ENCODE measurements at places on chromosomes 4 and X.

DNA sequence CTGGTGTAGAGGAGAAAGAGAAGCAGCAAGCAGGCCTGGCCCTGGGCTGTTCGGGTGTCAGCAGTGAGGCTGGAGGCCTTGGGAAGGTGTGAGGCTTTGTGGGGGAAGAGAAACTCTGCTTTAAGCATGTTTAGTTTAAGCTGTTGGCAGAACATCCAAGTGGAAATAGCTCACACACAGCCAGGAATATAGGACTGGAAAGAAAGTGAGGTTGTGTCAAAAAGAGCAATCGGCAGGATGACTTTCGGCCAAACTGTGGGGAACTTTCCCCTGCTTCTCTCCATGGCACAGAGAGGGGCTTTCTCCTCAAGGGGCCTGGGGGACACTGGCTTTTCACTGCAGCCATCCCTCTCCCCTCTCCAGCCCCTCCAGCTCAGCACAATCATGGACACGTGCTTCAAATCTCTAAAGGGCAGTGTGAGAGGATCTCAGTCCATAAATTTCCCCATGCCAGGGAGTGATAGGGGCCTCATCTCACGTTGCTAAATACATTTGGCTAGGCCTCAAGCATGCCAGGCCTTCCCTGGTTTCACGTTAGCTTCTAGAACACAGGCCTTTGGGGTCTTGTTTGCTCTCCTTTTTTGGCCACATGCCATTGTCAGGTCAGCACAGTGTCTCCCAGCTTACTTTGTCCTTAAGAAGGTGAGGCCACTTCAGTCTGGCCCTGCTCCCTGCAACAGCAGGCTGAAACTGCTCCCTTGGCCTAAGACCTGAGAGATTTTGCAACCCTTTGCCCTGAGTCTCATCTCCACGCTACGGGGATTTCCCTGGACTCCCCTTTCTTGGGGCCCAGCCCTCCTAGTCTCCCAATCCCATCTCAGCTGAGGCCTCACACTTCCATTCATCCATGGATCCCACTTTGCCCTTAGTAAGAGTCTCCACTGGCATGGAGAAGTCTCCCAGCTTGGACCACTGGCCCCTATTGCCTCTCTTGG is 8.3 kb upstream of the CITED1 start:
- DNase-seq: no peak

DNA sequence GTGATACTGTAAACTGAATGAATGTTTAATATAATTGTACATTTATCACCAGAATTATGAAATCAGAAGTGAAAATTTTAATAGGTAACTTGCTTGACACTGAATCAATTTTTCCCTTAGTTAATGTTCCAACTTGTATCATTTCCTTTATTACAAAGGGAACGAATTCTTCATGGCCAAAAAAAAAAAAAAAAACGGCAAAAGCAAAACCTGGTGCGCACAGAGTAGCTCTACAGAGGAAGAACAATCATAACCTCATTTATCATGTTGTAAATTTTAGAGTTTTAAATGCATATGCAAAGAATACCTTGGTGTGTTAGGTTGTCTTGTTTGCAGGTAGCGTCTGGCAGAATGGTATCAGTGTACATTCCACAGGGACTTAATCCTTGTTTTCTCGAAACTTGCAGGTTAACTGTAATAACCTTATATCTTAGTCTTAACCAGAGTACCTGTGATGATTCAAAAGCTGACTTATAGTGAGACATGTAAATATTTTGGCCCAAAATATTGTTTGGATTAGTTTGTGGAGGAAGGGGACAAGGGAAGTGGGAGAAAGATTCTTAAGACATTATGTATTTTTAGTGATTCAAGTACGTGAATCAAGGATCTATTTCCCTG is 70.0 kb downstream of the NPNT start:
- DNase-seq: no peak

GRCh38 chrX:142671036-142671435 is 354.7 kb upstream of the SPANXN4 start:
- DNase-seq: no peak

DNA sequence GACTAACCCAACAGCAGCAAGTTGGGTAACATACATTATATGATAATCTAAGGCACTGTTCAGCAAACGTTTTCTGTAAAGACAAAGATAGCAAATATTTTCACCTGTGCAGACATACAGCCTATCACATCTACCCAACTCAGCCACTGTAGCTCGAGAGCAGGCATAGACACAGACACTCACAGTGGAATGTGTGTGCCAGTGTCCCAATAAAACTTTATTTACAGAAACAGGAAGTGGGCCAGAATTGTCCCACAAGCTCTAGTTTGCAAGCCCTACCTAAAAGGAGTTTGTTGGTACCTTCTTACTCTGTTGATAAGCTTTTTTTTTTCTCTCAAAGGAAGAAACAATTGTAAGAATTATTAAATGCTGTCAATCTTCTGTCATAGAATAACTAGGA is 11.9 kb upstream of the FAM9A start:
- no peak for DNase-seq

DNA sequence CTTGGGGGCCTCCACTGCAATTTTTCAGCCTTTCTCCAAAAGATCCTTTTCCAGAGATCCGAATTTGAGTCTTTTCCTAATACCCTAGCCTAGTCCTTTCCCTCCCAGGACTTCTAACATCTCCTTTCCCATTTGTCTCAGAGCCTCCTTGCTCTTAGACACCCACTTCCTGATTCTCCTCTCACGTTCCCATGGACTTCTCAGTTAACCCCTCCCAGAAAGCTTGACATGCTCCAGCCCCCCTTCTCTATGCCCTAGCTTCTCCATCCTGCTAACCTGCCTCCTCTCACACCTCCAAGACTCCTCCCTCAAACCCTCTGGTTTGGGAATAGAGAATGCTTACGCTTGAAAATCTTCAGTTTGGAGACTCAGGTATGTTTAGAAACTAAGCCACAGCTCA is 2.5 kb downstream of the UBA1 start:
- no peak for DNase-seq

- DNase-seq: no peak
These were observed 101.4 kb upstream of the RAB40AL start for GRCh38 chrX:102835504-102836146.

- no peak for DNase-seq
These were observed 90.4 kb upstream of the NDP start for GRCh38 chrX:44063606-44064005.

Measured in upper lobe of left lung (tissue), 6 donors.